Bronchial epithelial cell (primary cell): ENCODE measurements at places on chromosomes 6 and 20.
A peak's percentile ranks its signal among the peaks of the same experiment; 100 is the strongest.

GRCh38 chr6:170280689-170281045 is 10.2 kb downstream of the DLL1 start:
- DNase-seq = no peak

GRCh38 chr20:50898475-50898874 is 32.8 kb downstream of the ADNP start:
- no peak for DNase-seq

- no peak for DNase-seq
Measured at GRCh38 chr6:138155443-138155842, 6.3 kb upstream of the ARFGEF3 start.

- DNase-seq = no peak
Measured at GRCh38 chr20:62266340-62266739, 28.0 kb downstream of the OSBPL2 start.

DNA sequence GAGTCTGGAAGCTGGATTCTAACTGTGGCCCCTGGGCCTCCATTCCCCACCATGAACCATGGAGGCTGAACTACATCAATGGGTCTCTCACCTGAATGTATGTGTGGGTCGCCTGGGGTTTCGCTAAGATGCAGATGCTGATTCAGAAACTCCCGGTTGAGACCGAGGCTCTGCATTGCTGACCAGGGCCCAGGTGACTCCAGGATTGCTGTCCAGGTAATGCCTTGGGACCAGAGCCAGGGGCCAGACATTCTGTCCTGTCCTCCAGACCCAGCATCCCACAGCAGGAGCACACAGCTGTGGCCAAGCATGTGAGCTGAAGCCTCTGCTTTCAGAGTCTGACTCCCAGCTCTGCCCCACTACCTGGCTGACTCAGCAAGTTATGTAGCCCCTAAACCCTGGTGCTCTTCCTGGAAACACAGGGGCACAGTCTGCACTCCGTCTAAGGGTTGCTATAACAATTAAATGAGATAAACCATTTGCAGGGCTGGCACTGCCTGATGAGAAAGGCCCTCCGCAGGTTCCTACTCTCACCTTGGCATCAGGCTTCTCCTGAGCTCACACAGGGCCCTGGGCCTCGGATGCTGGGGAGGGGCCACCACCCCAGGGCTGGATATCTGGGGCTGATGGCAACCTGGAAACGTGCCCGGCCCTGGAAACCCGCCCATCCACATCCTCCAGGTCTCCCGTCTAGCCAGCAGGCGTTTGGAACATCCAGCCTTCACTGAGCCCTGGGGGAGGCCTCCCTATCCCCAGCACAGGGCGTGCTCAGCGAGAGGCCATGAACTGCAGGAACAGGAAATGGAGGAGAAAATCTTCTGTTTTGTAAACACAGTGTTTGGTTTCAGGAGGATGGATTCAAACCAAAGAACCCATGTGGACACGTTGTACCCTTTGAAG is 175.7 kb downstream of the DLL1 start:
- DNase-seq = no peak

DNA sequence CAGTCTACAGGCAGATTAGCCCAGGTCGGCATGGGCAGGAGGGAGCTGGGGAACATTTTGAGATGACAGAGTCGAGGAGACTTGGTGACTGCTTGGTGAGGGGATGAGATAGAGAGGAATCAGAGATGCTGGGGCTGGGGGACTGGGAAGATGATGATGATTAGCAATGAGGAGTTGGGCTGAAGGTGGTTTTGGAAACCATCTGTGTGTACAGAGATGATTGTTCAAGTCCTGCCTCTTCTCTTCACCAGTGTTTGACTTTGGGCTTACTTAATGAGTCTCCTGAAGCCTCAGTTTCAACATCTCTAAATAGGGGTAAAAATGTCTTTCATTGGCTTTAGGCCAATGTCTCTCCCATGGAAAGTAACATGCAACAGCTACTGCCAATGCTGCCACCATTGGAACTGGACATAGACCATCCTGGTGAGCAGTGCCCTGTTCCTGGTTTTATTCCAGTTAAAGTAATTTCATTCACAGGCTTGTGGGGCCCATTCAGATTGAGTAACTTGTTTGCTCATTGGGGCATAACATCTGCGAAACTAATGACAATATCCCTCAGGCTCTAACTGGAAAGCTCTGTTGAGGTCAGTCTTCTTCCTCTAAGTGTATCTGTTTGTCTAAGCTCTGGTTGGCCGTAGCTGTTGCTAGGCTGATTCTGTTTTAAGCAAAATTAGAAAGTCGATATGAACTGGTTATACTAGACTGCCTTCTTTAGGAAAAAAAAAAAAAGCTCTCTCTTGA is 99.1 kb downstream of the ARMC2 start:
- DNase-seq = peak; percentile 100

DNA sequence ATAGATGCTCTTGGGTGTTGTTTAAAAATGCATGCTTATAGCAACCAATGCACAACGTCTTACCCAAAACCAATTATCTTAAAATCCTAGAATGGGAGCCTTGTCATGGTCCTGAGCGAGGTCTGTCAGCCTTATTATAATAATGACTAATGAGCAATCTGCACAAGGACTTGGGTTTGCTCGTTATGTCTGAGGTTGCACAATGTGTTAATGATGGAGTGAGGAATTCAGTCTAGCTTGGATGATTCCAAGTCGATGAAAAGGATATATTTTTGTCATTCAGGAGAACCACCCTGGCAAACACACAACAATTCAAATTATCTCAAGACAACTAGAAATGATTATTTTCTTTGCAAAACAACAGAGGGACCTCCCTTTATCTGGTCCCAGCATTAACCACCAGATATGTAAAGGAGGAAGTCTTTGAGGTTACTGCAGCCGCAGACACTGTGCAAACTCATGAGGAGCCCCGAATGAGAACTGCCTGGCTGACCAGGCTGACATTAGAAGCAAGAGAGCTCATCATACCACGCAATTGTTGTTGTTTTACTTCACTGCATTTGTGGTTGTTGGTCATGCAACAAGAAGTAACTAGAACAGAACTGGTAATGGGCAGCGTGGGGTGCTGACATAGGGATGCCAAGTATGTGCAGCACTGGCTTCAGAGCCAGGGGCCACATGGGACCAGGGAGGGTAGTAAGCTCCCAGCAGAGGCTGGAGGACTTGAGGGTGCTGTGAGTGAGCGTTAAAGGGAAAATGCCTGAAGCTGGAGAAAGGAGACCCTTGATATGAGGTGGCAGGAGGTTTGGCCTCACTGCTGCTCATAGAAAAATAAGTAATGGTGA is 488.3 kb downstream of the CDH26 start:
- no peak for DNase-seq

- no peak for DNase-seq
Measured at GRCh38 chr20:33719277-33719988, 677 bp downstream of the PXMP4 start.

- DNase-seq = peak; percentile 68
Measured at GRCh38 chr6:119493980-119494379, 144.4 kb upstream of the MAN1A1 start.

DNA sequence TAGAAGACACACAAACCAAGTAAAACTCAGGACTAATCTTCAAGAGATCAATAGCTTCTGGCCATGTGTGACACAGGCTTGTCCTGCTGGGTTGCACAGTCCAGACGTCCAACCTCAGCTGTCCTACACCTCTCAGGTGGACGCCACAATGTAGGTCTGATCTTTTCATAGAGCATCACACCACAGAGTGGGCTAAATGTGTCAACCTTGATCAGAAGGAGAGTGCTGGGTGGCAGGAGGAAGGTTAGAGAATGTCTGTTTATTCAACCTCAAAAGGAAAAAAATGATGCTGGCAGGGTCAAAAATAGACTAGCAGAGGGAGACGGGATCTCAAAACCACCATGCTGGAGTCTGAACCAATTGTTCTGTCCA is 41.7 kb downstream of the GFOD1 start:
- DNase-seq = no peak

DNA sequence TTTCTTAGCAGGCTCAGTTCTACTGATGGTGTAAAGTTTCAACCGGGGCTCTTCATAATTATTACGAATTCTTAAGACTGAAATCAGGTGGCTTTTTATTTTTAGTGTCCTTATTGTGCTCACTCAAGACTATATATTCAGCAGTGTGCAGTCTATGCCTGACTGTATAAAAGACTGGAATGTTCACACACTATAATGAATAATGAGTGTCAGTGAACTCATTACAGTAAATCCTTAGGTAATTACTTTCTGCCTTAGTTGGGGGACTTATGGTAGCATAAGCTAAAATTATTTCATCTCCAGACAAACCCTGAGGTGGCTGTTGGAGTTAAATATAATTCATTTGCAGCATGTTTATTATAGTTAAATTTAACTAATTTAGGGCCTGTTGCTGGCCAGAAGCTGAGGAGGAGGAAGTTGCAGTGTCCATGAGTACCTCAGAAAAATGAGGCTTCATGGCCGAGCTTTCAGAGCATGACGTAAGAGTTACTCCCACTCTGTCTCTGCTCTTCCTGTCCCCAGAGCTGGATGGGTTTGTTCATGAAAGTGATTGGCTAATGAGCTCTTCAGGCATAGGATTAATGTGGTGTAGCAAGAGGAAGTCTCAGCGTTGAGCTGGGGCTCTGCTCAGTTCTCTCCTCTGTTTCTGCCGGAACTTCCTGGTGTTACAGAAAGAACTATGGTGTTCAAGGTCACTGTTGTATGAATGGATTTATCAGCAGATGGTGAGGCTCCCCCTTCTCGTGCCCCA is 335.7 kb downstream of the NRN1 start:
- peak; percentile 79 for DNase-seq

- peak; percentile 99 for DNase-seq
Measured at GRCh38 chr20:25223179-25223661, 24.7 kb upstream of the PYGB start.

GRCh38 chr6:114747995-114748625 is 405.3 kb upstream of the HS3ST5 start:
- peak; percentile 33 for DNase-seq

GRCh38 chr6:40492187-40492586 is 95.0 kb downstream of the LRFN2 start:
- no peak for DNase-seq

DNA sequence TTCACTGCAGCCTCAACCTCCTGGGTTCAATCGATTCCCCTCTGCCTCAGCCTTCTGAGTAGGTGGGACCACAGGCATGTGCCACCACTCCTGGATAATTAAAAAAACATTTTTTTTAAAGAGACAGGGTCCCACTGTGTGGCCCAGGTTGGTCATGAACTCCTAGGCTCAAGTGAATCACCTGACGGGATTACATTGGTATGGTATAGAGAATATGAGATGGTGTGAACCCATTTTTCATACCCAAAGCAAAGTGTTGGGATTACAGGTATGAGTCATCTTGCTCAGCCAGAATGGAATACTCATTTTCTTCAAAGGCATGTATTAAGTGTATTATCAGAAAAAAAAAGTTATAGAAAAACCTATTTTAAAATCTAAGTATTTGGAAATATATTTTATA is 114.2 kb downstream of the AHI1 start:
- DNase-seq = no peak

DNA sequence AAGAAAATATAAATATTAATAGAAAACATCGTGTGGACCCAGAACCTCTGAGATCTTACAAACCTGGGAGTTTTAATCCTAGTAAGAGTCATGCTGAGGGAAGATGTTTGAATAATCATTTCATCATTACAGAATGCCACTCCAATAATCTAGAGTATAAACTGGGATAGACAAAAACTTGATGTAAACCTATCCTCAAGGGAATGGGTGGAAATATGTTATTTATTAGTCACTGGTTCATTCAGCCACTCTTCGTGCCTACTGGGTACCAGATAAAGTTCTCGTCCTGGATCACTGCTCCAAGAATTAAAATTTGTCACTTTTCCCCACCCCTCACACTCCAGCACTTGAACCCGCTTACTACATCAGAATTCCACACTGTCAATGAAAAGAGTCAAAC is 7.7 kb downstream of the HLA-B start:
- DNase-seq = no peak

DNA sequence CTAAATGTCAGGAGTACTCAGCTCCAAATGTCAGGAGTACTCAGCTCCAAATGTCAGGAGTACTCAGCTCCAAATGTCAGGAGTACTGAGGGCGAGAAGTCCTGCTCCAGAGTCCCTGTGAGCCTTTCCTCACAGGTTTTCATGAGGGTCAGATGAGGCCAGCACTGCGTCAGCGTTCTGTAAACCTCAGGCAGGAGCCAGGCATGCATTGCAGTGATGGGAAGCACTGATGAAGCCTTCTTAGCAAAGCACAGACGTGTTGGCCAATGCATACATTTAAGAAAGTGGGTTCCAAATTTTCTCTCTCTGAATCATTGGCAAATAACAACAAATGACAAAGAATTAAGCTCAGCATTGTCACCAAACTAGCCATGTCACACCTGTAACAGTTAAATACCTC is 254.9 kb downstream of the ZNF217 start:
- DNase-seq = no peak

- DNase-seq = no peak
Measured at GRCh38 chr6:3801960-3802359, 47.2 kb upstream of the FAM50B start.

- no peak for DNase-seq
Measured at GRCh38 chr20:1993986-1994385, at the start of gene PDYN. TSS of gene PDYN (minus strand) at chr20:1994058. CDS start at chr20:1983084, 10,974 bp downstream.

DNA sequence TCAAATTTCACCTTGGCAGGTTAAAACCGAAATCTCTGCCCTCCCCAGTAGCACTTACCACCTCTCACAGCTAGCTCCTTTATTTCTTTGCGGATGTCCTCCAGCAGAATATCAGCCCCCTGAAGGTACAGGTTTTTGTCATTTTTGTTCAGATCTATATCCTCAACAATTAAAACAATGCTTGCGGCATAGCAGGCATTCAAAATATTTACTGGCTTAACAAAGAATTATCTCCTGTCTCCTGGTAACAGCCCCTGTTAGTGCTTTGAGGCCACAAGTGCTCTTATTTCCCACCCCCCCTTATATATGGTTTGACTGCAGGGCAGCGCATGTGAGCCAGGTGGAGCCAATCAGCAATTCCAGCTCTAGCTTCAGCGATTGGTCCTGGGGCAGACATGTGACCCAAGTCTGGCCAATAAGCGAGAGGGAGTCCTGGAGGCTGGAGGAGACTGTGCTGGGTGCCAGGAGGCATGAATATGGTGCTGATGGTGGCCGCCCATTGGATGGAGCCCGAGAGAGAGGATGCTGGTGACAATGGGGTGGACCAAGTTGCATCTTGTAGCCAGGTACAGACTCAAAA is 21.0 kb downstream of the SULF2 start:
- DNase-seq = no peak
